ENCODE measurements at places on chromosomes 3 and 15.

DNA sequence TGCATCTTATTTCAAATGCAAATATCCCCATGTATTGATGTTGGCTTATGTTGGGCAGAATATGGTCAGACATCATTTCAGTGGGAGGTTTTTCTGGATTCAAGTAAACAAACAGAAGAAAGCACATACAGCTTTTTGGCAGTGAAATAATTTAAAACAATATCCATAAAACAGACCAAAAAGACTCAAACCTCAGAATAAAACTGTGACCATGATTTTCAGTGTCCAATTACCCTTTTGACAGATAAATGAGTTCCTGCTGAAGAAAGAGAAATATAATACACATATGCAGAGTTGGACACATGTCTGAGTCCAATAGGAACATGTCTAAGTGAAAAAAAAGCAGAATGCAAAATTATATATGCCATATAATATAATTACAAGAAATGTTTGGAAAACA, 39.1 kb downstream of the PXK start:
- no peak for DNase-seq

DNA sequence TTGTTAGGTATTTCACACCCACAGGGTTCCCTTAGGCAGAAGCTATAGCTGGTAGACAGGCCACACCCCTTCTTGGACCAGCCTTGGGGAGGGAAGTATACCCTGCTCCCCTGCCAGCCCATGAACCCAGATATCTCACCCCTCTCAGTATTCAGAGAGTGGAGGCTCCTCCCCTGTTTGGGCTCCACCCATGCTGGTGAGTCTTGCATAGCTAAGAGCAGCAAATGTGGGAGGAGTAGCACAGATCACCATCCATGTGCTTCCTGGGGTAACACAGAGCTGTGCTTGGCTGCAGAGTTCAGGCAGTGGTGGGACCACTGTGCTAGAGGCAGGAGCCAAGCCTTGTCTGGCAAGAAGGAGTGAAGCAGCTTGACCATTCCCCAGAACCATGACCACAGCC, 427.2 kb downstream of the ZIC1 start:
- no peak for DNase-seq

DNA sequence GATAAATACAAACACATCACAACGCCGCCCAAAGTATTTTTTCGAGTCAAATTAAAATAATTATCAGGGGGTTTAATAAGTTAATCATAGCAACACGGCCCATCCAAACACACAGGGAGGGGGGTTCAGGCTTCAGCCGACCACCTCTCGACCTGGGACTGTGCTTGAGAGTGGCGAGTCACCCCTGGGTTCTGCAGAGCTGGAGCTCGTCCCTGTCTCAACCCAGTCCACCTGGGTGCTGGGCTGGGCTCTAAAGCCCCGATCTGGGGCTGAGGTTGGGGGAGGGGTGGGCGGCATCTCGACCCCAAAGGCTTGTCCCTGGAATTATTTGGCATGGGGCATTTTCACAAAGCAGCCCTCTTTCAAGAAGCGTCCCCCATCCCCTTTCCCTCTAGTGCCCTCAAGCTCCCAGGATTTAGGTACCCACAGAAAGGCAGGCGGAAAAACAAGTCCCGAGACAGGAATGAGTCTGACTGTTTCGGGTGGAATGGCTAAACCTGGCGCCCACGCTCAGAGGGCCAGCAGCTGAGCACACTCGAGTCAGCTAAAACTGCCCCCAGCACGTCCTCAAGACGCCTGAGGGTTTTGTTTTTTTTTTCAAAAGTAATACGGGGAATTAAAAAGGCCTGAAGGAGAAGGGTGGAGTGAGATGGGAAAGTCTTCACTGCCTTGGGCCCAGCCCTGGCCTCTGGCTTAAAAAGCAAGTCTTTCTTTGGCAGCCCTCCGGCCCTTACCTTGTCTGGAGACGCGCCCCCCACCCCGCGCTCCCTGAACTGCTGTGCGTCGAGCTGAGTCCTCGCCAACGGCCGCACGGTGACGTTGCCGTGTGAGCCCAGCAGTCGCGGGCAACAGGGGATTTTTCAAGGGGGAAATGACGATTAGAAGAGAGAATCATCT, 32.5 kb downstream of the NR2F2 start:
- no peak for DNase-seq

DNA sequence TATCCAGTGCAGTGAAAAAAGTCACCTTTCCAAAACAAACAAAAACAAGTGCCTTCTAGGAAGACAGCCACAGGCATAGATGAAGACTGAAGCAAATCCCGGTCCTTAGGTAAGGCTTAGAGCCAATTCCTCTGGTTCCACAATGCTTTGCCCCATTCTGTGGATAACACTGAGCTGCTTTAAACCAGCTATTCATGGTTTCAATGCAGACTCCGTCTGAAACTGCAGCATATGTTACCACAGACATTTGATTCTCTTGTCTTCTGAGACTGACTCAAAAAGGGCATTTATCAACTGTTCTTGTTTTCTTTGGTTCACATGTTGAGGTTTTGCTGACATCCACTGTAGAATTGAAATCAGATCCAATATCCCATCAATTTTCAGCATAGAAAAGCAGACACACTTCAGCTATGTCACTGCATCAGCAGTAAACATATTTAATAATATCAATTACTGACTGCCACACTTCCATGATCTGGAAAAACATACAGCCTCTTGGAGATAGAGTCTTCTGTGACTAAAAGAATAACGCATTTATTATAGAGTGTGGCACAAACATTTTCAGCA, 659.3 kb downstream of the ROBO2 start:
- DNase-seq = no peak

GRCh38 chr3:171335559-171335958, 124.6 kb downstream of the TNIK start:
- no peak for DNase-seq
